ENCODE measurements at places on chromosomes 1 and 21.
A peak's percentile ranks its signal among the peaks of the same experiment; 100 is the strongest.

- H3K27me3 ChIP-seq, result no peaks in the 10 kb centered on the region
- peaks cover 56% of the 10 kb centered on the region for H3K4me1 ChIP-seq
- peak overlapping the region; percentile 98 for H3K4me3 ChIP-seq
- peak overlapping the region; percentile 94 for H3K27ac ChIP-seq
- DNase-seq, result no peak
Observed at GRCh38 chr1:226185141-226186036, 1.2 kb downstream of the ACBD3 start.

DNA sequence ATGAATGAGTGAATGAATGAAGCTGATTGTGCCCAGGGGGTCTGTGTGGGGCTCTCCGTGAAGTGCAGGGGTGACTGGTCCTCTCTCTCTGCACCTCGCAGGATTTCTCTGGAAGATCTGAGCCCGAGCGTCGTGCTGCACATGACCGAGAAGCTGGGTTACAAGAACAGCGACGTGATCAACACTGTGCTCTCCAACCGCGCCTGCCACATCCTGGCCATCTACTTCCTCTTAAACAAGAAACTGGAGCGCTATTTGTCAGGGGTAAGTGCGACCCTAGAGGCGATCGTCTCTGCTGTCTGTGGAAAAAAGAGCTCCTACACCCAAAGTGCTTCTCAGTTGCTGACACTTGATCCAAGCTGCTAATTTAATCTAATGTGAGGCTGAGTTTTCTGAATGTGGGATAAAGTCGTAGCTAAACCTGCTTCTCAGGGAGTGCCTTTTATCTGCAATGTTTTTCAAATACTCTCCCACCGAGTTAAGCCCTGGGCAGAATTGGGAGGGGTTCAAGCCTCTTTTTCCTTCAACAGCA lies 101.7 kb downstream of the HUNK start:
- H3K36me3 ChIP-seq, result no peaks in the 10 kb centered on the region
- H3K4me3 ChIP-seq, result no peak overlapping the region
- H3K27ac ChIP-seq, result no peak overlapping the region
- no peaks in the 10 kb centered on the region for H3K4me1 ChIP-seq
- DNase-seq, result no peak
- H3K27me3 ChIP-seq, result no peaks in the 10 kb centered on the region

GRCh38 chr1:73673971-73674370 lies 524.0 kb downstream of the LRRIQ3 start:
- H3K27ac ChIP-seq, result no peak overlapping the region
- H3K4me1 ChIP-seq, result no peaks in the 10 kb centered on the region
- no peaks in the 10 kb centered on the region for H3K27me3 ChIP-seq
- no peaks in the 10 kb centered on the region for H3K36me3 ChIP-seq

DNA sequence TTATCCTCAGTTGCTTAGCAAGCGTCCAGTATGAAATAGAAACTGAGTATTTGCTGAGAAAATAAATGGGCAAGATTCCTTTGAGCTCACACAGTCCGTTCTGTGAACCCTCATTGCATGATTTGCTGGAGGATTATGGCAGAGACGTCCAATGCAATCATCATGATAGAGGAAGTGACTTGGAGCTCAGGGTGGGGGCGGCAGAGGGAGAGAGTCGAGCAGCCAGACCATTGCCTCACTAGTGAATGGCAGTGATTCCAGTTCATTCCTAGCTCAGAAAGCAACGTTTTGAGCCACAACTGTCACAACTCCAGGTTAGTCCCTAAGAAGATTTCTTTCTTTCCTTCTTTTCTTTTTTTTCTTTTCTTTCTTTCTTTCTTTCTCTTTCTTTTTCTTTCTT lies 27.5 kb upstream of the COL9A2 start:
- peak; percentile 9 for DNase-seq
- H3K4me3 ChIP-seq, result peak overlapping the region; percentile 31
- H3K27ac ChIP-seq, result no peak overlapping the region
- no peaks in the 10 kb centered on the region for H3K27me3 ChIP-seq

- no peak overlapping the region for H3K27ac ChIP-seq
- H3K4me3 ChIP-seq, result no peak overlapping the region
- no peak for DNase-seq
- H3K27me3 ChIP-seq, result no peaks in the 10 kb centered on the region
- H3K36me3 ChIP-seq, result no peaks in the 10 kb centered on the region
- no peaks in the 10 kb centered on the region for H3K4me1 ChIP-seq
Observed at GRCh38 chr21:32545948-32546441, 39.3 kb downstream of the TCP10L start.

GRCh38 chr1:224205438-224205840 lies 22.4 kb downstream of the DEGS1 start:
- H3K4me1 ChIP-seq, result peaks cover 9% of the 10 kb centered on the region
- H3K4me3 ChIP-seq, result peak overlapping the region; percentile 38
- DNase-seq, result no peak
- no peak overlapping the region for H3K27ac ChIP-seq

DNA sequence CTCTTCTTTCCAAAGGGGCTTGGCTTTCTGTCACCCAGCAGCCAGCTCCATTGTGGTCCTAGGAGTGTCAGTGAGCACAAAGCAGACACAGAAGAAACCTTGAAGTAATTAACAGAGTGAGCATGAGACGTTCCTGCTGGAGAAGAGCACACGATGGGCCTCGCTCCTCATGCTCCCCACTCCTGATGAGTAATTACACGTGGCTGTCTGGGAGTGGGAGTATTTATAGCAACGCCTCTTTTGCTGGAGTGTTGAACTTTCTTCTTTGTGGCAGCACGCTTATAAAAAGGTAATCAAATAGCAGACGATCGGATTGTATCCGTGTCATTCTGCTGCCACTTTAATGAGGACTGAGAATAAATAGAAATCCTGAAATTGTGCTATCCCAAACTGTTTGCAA lies 185.8 kb downstream of the CAMTA1 start:
- no peaks in the 10 kb centered on the region for H3K27me3 ChIP-seq
- no peak overlapping the region for H3K4me3 ChIP-seq
- DNase-seq, result no peak

- DNase-seq, result no peak
- H3K27me3 ChIP-seq, result no peaks in the 10 kb centered on the region
- no peak overlapping the region for H3K4me3 ChIP-seq
- no peaks in the 10 kb centered on the region for H3K36me3 ChIP-seq
- H3K4me1 ChIP-seq, result peaks cover 14% of the 10 kb centered on the region
Observed at GRCh38 chr1:60427194-60427593, 353.6 kb upstream of the C1orf87 start.

- no peak overlapping the region for H3K4me3 ChIP-seq
- H3K4me1 ChIP-seq, result no peaks in the 10 kb centered on the region
- no peak for DNase-seq
Observed at GRCh38 chr1:69312055-69312732, 255.5 kb upstream of the LRRC7 start.

GRCh38 chr21:33362044-33362555 lies 37.3 kb downstream of the IFNAR1 start:
- DNase-seq, result no peak
- H3K4me1 ChIP-seq, result peaks cover 24% of the 10 kb centered on the region
- no peaks in the 10 kb centered on the region for H3K36me3 ChIP-seq
- peak overlapping the region; percentile 51 for H3K4me3 ChIP-seq
- no peak overlapping the region for H3K27ac ChIP-seq
- no peaks in the 10 kb centered on the region for H3K27me3 ChIP-seq

DNA sequence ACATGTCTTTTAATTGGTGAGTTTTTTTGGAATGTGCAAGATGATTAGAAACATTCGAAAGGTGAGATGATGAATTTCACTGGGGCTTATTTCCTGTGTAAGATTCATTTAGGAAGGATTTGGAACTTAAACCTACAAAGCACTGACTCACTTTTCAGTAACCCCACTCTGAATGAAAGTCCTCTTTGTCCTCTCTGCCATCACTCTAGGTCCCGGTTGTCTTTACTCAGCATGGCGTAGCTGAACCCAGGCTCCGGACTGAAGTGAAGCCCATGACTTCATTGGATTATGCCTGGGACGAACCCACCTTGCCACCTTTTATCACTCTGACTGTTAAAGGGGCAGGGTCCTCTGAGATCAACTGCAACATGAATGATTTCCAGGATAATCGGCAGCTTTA lies 139.4 kb downstream of the VPS13D start:
- no peaks in the 10 kb centered on the region for H3K4me1 ChIP-seq
- H3K36me3 ChIP-seq, result peaks cover 14% of the 10 kb centered on the region
- DNase-seq, result no peak
- no peak overlapping the region for H3K27ac ChIP-seq

DNA sequence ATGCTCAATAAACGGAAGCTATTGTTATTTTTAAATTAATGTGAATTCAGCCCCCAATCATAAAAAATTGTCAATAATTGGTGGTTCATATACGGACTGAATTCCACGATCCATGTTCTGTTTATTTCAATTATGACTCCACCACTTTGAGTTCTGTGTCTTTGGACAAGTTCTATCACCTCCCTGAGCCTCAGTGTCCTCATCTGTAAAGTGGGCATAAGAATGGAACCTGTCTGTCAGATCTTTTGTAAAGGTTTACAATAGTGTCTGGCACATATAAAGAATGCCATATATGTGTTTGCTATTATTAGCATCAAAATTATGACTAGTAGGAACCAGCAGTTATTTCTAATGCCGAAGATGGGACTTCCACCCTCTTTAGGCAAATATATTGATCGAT lies 183.3 kb downstream of the KAZN start:
- no peaks in the 10 kb centered on the region for H3K27me3 ChIP-seq
- H3K36me3 ChIP-seq, result no peaks in the 10 kb centered on the region
- no peak for DNase-seq
- H3K4me3 ChIP-seq, result no peak overlapping the region
- H3K27ac ChIP-seq, result no peak overlapping the region

- H3K27ac ChIP-seq, result no peak overlapping the region
- no peaks in the 10 kb centered on the region for H3K36me3 ChIP-seq
- H3K27me3 ChIP-seq, result no peaks in the 10 kb centered on the region
- DNase-seq, result no peak
- H3K4me3 ChIP-seq, result no peak overlapping the region
Observed at GRCh38 chr1:34746785-34747637, 7.8 kb upstream of the GJB5 start.

DNA sequence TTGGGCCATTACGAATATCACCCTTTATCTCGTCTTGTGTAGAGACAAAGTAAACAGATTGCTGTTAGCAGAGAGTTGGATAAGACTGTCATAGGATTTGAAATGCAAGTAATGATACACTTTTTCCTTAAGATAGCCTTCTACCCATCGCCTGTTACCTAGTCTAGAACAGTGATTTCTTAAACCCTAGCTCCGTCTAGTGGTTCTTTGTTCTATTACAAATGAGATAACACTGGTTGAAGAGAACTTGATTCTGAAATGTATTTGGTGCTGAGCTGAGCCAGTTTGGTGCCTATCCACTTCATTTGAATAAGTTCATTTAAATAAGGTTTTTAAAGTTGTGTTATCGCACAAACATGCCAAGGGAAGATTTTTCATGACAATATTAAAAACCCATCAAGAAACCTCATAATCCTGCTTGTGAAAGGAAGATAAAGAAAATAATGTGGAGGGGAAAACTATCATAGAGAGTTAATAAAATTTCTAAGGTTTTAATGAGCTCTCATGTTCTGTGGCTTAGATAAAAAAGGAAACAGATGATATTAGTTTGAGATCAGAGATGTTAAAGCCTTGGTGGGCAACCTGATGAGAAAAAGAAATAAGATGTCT lies 1.5 kb upstream of the KCNH1 start:
- no peak overlapping the region for H3K4me3 ChIP-seq
- no peaks in the 10 kb centered on the region for H3K36me3 ChIP-seq

- peak overlapping the region; percentile 99 for H3K27ac ChIP-seq
- H3K4me3 ChIP-seq, result peak overlapping the region; percentile 85
- H3K4me1 ChIP-seq, result peaks cover 43% of the 10 kb centered on the region
- no peaks in the 10 kb centered on the region for H3K36me3 ChIP-seq
Observed at GRCh38 chr1:15833069-15833679, 14.3 kb upstream of the SPEN start.

- no peak overlapping the region for H3K4me3 ChIP-seq
- H3K27ac ChIP-seq, result no peak overlapping the region
- no peaks in the 10 kb centered on the region for H3K36me3 ChIP-seq
- no peak for DNase-seq
- no peaks in the 10 kb centered on the region for H3K27me3 ChIP-seq
Observed at GRCh38 chr1:46623743-46624644, 7.4 kb upstream of the MOB3C start.

GRCh38 chr1:168405906-168406549 lies 125.4 kb downstream of the TBX19 start:
- H3K27ac ChIP-seq, result peak overlapping the region; percentile 10
- no peaks in the 10 kb centered on the region for H3K27me3 ChIP-seq
- DNase-seq, result no peak

Measured in thoracic aorta (tissue), 2 donors.